Ascending aorta (tissue), 2 donors: ENCODE measurements at places on chromosomes 5 and 9.

- no peak for DNase-seq
These were observed 194.2 kb upstream of the HAPLN1 start for GRCh38 chr5:83914662-83915418.

DNA sequence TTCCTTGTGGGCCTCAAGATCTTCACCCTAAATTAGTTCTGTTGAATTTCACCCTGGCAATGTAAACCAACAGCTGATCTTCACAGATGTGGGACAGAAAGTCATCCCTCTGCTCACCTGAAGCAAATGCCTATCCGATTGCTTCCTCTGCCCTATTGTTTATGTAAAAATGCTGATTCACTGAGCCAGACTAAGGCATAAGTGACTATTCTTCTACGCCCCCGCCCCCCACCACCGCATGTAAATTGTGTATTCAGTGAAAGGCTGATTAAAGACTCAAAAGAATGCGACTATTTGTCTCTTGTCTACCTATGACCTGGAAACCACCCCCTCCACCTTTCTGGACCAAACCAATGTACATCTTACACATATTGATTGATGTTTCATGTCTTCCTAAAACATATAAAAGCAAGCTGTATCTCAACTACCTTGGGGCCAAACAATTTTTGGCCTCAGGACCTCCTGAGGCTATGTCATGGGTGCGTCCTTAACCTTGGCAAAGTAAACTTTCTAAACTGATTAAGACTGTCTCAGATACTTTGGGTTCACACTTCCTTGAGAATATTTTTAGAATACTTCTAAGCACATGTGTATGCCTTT lies 129.7 kb upstream of the BOD1 start:
- no peak for DNase-seq

DNA sequence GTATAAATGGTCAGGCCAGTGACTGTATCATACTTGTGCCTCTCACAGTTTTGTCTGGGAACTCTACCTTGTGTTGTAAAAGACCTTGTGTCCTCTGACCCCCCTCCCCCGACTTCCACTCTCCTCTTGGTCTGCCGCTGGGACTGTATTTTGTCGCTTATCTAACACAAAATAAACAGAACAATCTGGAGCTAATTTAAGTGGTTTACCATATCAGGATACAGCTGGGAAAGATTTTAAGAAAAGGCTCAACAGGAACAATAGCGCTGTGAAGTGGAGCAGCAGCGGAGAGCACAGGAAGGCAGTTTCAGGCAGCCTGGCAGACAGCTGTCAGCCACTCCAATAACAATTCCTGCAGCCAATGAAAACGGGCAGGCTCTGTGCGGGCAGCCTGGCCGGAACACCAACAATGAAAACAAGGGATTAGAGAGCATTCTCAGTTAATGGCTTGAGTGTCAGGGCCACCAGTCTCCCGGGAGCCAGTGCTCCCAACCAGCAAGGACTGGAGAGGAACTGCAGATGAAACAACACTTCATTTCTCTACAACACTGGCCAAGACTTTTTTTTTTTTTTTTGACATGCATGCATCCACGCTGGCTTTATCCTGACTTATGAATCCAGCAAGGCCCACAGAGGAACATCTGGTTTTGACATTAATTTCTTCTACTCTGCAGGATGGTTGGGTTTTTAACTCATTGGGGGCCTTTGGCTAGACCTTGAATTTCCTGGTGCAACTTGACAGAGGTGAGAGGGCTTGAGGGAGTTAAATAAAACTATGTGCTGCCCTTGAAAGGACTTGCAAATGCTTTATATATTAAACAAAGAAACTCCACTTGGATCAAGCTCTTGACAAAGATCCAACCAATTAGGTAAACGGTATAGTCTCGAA lies 76.7 kb downstream of the ARSB start:
- peak; percentile 67 for DNase-seq

GRCh38 chr9:12735665-12736064 lies 39.2 kb upstream of the LURAP1L start:
- no peak for DNase-seq

DNA sequence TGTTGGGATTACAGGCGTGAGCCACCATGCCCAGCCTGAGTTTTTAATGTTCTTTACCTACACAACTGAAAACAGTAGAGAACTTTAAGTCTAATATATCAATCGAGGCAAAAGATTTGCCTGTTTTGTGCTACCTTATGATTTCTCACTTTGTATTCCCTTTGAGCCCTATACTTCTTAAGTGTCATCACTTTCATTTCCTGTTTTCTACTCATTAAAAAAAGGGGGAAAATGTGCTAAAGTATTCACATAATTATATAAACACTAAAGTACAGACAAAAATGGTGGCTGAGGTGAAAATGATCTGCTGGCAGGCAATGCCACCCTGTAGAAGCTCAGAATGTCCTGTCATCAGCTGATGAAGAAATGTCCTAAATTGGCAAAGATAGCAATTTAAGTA lies 23.6 kb downstream of the ATG10 start:
- DNase-seq = no peak

- DNase-seq = no peak
These were observed 40.5 kb upstream of the HMGCS1 start for GRCh38 chr5:43353668-43354067.
